Right renal cortex interstitium (tissue), 3 donors: ENCODE measurements at places on chromosomes 5 and 9.
A peak's percentile ranks its signal among the peaks of the same experiment; 100 is the strongest.

GRCh38 chr9:114791736-114792135 is 14.1 kb downstream of the TNFSF15 start:
- DNase-seq, result no peak

- no peak for DNase-seq
Measured at GRCh38 chr5:62082370-62082801, 223.6 kb upstream of the KIF2A start.

DNA sequence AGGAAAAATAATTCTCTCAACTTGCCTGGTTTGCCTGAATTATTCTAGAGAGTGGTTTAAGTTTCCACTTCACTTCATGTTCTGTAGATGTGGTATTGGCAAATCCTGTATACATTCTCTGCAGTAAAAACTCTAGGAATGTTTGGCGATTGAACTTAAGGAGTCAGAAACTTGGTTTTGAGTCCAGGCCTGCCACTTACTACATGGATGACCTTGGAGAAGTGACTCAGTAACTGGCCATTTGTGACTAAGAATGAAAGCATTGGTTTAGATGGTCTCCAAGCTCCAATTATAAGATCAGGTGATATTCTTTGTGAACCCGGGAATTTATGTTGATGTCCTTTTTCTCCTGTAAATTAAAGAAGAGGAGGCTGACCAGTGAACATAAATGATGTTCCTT is 233.8 kb downstream of the GAS1 start:
- DNase-seq, result no peak

DNA sequence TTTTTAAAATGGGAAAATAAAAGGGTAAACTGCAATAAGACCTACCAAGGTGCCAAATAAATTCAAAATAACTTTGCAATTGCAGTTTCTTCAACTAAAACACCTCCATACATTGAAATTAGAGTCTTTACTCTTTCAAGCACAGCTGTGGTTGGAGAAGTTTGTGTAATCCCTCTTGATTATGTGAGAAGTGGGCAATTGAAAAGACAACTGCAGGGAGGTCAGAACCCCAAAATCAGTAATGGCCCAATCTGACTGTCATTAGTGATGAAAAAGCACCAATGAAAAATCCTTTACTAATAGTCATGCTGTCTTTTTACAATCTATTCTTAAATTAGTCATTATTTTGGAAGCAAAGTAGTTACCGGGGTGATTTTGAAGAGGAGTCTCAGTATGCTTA is 116.7 kb upstream of the RGMB start:
- DNase-seq, result no peak

- DNase-seq, result no peak
Measured at GRCh38 chr5:168747987-168748777, 169.0 kb upstream of the PANK3 start.

DNA sequence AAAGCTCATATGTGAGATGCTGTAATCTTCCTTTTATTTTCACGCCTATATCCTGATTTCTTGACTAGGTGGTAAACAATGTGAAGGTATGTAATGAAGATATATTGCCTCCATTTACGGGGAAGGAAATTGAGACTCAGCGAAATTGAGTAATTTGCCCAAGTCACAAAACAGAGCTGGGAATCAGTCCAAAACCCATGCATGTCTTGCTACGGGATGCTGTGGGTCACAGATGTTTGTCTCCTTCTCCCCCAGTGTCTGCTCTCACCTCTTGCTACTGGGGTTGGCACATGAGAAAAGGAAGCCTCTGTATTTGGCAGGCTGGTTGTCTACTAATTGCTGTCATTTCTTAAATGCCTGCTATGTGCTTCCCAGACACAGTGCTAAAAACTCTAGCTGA is 53.7 kb upstream of the TEX48 start:
- DNase-seq, result no peak

- DNase-seq, result no peak
Measured at GRCh38 chr9:115121181-115121580, 3.2 kb upstream of the TNC start.

GRCh38 chr9:134208310-134208841 is 44.0 kb upstream of the RNU6ATAC start:
- DNase-seq, result no peak

DNA sequence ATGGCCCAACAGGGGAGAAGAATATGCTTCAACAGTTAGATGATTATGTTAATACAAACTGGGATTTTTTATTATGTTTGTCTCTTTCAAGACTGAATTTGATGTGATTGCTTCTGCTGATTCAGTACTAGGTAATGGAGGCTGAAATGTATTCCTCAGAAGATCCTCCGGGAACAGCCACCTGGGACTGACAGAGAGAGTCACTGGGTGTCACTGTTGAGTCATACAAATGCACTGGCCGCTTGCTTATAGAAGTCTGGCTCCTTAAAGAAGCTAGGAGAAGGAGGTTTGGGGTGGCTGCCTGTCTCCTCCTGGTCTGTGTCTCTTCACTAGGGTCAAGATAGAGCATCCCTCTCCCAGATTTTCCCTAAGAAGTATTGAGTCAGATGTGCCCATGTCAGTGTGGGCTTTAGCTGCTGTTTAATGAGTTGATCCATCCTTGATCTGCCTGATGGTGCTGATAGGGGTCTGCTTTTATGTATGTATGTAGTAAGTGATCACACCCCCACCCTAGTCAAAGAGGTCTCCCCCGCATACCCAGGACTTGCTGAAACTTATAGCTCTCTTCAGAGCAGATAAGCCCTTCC is 773.4 kb downstream of the BRINP1 start:
- DNase-seq, result peak; percentile 6

DNA sequence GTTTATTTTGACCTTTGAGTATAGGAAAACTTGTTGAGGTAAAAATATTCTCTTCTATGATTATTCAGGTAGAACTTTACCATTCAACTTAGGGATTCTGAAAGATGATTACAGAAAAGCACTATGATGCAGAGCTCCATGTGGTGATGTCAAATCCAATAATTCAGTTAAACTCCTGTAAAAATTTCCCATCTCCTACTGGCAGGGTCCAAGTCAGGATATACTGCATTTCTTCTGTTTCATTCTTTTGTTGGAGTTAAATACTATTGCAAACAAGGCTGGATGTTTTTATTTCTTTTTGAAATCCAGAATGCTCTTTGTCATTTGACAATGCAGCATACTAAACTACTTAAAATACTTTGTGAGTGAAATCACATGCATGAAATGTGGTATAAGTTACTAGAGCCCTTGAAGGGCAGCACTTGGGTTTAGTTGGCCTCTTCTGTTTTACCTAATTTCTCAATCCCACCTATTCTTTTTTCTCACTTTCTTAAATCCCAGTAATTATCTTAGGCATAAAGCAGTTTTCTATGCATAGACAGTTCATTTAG is 204.5 kb downstream of the FBXL7 start:
- no peak for DNase-seq

GRCh38 chr9:134315716-134316448 is 10.4 kb upstream of the RXRA start:
- DNase-seq, result no peak

GRCh38 chr9:133954862-133955529 is 37.1 kb downstream of the VAV2 start:
- DNase-seq, result no peak

- DNase-seq, result no peak
Measured at GRCh38 chr5:137190441-137190840, 308.7 kb downstream of the SPOCK1 start.

- DNase-seq, result peak; percentile 20
Measured at GRCh38 chr9:108142504-108143201, 653.1 kb upstream of the KLF4 start.

GRCh38 chr5:103511554-103511885 is 51.1 kb downstream of the NUDT12 start:
- DNase-seq, result no peak

DNA sequence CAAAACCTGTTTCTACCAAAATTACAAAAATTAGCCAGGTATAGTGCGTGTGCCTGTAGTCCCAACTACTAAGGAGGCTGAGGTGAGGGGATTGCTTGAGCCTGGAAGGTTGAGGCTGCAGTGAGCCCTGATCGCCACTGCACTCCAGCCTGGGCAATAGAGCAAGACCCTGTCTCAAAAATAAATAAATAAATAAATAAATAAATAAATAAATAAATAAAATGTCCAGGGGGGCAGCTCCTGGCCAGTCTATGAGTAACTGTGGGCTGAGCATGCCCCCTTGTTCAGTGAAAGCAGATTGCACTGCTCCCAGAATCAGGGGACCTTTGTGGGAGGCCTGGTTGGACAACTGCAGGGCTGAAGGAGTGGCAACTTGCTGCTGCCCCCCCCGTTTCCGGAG is 62.7 kb downstream of the PDE6A start:
- no peak for DNase-seq

DNA sequence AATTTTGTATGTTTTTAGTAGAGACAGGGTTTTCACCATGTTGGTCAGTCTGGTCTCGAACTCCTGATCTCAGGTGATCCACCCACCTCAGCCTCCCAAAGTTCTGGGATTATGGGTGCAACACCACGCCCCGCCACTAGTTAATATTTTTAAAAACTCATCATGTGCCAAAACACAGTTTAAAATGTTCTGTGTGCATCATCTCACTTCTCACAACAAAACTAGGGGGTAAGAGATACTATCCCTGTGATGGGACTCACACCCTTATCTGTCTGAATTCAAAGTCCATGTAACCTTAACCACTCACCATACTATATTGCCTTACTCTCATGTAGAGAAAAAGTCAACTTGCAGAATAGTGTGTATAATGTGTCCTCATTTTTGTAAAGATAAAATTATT is 2.6 kb downstream of the PKD2L2 start:
- no peak for DNase-seq

- DNase-seq, result no peak
Measured at GRCh38 chr5:169081000-169081724, 219.8 kb downstream of the SLIT3 start.

- DNase-seq, result no peak
Measured at GRCh38 chr5:39977066-39977655, 552.4 kb upstream of the DAB2 start.

DNA sequence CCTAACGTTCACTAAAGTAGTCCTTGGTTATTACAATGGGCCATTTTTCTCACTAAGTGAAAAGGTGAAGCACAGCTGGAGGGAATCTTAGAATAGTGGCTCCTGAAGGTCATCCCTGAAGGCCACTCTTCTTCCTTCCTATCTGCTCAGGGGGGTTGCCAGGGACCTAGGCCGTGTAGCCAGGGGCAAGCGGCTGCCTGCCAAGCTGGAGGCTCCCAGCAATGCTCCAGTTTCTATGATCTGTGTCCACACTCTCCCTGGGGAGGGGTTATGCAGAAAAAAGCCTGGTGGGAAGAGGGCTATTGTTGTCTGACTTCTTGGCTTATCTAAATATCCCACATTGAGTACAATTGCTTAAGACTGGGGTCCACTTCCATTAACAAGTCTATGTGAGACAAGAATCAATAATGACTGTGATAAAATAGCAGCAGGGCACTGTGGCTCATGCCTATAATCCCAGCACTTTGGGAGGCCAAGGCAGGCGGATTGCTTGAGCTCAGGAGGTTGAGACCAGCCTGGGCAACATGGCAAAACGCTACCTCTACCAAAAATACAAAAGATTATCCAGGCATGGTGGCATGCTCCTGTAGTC is 3.8 kb downstream of the NMRK1 start:
- no peak for DNase-seq

DNA sequence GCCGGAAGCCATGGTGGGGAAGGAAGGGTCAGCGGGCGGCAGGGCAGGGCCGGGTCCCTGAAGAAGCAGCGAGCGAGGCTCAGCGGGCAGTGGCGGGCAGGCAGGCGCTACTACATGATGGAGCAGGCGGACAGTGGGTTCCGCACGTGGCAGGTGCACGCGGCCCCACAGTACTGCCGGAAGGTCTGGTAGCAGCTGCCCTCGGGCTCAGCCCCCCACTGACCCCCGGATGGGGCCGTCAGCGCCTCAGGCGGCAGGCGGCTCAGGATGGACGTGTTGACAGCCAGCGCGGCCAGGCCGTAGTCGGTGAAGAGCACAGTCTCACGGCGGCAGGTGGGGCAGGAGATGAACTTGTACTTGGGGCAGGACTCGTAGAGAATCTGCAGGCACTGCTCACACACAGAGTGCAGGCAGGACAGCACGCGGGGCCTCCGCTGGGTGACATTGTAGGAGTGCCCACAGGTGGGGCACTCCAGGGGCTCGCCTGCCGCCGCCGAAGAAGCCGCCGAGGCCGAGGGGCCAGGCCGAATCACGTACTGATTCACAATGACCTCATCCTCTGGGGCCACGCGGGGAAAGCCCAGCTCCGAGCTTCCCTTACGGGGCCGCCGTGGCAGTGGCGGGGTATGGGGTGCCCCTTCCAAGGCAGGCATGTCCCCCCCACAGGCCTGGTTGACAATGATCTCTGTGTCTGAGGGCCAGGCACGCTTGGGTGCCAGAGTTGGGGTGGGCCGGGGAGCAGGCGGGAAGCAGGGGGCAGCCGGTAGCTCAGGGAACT is 1.5 kb downstream of the RNF208 start:
- DNase-seq, result no peak

- DNase-seq, result no peak
Measured at GRCh38 chr5:134046801-134047686, 42.3 kb upstream of the VDAC1 start.

DNA sequence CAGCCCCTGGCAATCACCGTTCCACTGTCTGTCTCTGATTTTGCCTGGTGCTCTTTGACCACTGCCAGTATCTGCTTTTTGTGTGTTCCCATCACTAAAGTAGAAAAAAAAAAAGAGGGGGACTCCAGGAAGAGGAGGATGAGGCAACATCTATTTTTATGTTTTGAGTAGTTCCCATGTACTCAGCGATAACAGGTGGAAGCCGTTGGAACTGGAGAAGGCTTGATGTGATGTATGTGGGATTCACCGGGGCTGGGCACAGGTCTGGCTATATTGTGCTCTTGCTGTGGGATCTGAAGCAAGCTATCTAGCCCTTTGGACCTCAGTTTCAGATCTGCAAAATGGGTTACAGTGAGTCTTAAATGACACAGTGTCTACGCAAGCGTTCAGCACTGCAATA is 104.9 kb downstream of the SLIT3 start:
- no peak for DNase-seq

- no peak for DNase-seq
Measured at GRCh38 chr5:155189476-155189875, 175.9 kb downstream of the KIF4B start.

GRCh38 chr5:150052226-150052955 is 34.0 kb downstream of the CSF1R start:
- no peak for DNase-seq

DNA sequence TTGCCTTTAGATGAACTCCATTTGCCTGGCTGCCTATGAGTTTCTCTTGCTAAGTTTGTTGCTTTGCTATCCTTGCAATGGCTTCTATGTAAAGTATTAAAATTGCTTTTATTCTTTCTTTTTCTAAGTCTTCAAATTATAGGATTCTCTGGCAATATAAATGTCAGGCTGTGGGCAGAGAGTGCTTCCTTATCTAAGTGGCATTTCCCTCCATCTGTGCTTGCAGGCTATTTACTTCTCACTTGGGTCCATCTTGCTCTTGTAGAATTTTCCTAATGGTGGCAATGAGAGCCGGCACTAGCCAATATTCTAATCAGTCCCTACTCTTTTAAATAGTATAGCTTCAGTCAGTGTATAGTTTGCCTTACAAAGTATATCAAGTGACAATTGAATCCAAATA is 63.3 kb downstream of the FAM174A start:
- DNase-seq, result no peak
